Stimulated activated CD4-positive, alpha-beta T cell treated with anti-CD3 and anti-CD28 coated beads, Interleukin-4, amount 100 ng/mL, for 24 hours (primary cell): ENCODE measurements at places on chromosomes 7 and 10.

- no peak for DNase-seq
These were observed 683.2 kb upstream of the IGFBP3 start for GRCh38 chr7:46604241-46604661.

- no peak for DNase-seq
These were observed 34.6 kb downstream of the MGAM start for GRCh38 chr7:142030294-142030693.

GRCh38 chr7:131233193-131233592 is 94.5 kb upstream of the MKLN1 start:
- DNase-seq = no peak

- DNase-seq = no peak
These were observed 11.9 kb upstream of the LMOD2 start for GRCh38 chr7:123643495-123644441.

- DNase-seq = no peak
These were observed 10.0 kb upstream of the PRPS1L1 start for GRCh38 chr7:18037609-18038008.

GRCh38 chr10:67452892-67453291 is 243.1 kb downstream of the CTNNA3 start:
- no peak for DNase-seq

GRCh38 chr7:40182452-40182851 is 47.6 kb downstream of the SUGCT start:
- DNase-seq = no peak

- no peak for DNase-seq
These were observed 61.2 kb downstream of the HHEX start for GRCh38 chr10:92750791-92751533.

DNA sequence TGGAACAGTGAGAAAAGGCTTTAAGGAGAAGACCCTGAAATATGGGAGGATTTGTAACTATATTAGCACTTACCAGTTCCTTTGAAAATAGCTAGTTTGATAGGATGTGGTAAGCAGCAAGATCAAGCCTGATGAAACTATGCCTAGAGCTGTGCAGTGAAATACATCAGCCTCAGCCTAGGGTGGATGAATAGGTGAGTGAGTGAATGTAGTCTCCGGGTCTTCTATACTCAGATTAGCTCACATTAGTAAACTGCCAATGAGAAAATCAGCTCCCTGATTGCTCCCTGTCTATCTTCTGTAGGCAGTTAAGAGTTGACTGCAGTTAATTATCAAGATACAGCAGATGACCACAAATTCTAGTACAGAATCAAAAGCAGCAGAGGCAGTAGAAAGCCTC is 89.6 kb downstream of the ELAPOR2 start:
- no peak for DNase-seq

DNA sequence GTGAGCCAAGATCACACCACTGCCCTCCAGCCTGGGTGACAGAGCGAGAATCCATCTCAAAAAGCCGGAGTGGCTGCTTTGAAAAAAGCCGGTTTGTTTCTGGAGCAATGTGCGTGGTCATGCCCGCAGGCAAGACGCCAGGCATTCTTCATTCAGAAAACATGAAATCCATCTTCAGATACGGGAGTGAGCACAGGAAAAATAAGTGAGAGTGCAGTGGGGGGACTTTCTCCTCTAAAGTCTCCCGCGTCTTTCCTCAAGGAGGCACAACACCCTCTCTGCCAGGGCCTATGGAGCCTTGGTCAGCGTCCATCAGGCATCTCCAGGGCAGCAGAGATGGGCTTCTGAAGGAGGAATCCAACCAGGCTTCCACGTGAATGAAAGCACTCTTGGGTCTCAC is 62.3 kb upstream of the DGKI start:
- no peak for DNase-seq

GRCh38 chr7:18356191-18356645 is 139.3 kb upstream of the HDAC9 start:
- DNase-seq = no peak

DNA sequence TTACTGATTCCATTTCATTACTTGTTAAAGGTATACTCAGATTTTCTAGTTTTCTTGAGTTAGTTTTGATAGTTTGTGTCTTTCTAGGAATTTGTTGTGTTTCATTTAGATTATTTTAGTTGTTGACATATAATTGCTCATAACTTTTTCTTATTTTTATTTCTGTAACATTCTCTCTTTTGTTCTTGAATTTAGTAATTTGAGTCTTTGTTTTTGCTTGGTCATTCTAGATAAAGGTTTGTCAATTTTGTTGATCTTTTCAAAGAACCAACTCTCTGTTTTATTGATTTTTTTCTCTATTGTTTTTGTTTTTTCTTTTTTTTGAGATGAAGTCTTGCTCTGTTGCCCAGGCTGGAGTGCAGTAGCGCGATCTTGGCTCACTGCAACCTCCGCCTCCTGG is 7.2 kb downstream of the EXOC6 start:
- DNase-seq = no peak

DNA sequence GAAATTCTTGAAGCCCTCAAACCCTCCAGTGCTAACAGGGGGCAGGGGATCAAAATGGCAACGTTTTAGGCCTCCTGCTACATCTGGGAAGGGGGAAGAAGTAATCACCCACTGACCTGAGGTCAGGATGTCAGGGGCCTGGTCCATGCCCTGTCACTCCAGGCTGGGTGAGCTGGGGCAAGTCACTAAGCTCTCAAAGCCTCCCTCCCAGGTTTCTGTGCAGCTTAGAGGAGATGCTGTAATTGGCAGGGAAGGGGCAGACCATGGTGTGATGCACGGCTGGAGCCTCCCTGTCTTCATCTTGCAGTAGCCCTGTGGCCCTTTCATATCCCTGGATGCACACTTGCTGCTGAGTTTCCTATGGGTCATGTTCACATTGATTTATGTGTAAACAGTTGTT is 27.2 kb downstream of the LEP start:
- no peak for DNase-seq

DNA sequence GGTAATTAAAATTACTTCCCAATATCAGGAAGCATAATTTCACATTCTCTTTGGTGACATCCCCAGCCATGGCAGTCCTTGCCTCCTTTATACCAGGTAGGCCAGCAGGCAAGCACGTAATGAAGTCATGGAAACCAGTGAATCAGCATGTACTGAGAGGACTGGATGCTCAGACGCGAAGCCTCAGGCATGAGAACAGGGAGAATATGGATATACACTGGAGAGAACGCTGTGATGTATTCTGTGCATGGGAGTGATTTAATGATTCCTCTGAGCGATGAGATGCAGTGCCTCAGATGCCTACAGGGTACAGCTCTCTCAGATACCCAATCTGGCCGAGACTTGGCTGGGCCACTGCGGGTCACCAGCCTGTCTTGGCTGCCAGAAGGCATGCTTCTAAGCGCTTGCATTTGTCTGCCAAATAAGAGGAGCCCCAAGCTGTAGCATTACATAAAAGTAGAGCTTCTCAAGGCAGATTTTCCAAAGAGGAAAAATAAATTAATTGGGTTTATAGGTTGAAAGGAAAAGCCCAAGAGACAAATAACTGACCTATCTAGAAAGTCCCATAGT is 238.1 kb downstream of the RELN start:
- no peak for DNase-seq

GRCh38 chr7:29145553-29146056 is 732 bp downstream of the CPVL start:
- DNase-seq = no peak

GRCh38 chr7:131762753-131763152 is 206.3 kb upstream of the PODXL start:
- no peak for DNase-seq

GRCh38 chr7:116872026-116872425 is 9.6 kb downstream of the CAPZA2 start:
- no peak for DNase-seq

DNA sequence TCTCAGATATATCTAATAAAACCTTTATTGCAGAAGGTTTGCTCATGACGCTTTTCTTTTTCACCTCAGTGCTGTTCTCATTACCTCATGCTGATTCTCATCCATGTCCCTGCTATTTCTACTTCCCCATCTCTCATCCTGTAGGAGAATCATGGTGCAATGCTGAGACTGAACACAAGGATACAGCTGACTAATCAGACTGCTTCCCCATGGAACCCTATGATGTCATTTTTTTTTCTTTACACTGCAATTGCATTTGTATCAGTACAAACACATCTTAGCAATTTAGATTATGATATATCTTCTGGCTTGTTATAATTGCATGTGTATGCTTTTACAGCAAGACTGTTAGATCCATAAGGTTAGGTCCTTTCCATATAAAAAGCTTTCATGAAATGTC is 93.7 kb downstream of the SEMA3A start:
- DNase-seq = no peak

- DNase-seq = no peak
These were observed 52.9 kb downstream of the ERCC6 start for GRCh38 chr10:49486009-49486408.

GRCh38 chr7:70237256-70237655 is 639.0 kb downstream of the AUTS2 start:
- DNase-seq = no peak

GRCh38 chr10:122441961-122442360 is 12.5 kb upstream of the ARMS2 start:
- DNase-seq = no peak

GRCh38 chr7:86644282-86645224 is 844 bp downstream of the GRM3 start:
- no peak for DNase-seq

DNA sequence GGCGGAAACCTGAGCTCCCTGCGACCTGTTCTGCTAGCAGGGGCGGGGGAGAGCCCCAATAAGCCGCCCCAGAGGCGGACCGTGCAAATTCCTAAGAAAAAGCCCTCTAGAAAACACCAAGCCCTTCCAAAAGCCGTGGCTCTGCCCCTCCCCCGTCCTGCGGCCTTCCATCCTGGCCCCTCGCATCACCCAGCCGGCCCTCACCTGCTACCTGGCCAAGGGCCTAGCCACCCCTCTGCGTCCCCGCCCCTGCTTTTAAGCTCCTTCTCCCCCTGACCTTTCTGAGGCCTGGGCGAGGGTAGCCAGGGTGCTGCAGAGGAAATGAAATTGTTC is 24.9 kb downstream of the SKIDA1 start:
- DNase-seq = no peak

DNA sequence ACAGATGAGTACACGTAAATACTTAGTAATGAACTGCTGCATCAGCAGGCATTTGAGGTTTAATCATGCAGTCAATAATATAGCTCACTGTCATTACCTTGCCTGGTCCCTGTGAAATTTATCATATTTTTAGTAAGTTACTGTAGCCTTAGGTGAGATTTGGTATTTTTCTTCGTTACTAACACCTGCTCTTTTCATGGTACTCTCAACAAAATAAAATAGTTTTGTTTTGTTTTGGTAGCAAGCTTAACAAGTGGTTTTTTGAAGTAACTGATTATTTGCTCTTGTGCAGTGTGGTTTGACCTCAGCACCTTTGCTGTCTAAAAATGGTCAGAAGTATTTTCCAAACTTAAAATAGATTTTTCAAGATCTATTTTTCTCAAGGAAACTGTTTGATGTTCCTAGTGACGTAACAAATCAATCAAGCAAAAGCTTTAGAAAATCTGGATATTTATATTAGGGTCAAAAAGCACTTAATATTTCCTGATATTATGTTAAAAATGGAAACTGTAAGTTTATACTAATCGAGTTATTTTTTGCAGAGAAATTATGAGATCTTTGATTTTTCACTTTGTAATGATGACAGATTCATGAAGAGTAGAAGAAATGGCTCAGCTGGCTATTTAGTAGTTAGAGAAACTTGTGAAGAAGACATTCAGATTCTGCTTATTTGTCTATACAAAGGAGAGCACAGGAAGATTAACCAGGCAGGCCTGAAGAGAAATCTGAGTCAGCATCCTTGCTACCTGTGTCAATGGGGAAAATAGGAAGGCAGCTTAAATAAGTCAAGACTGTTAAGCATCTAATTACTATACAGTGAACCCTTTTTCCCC is 21.0 kb upstream of the RPA3 start:
- no peak for DNase-seq

DNA sequence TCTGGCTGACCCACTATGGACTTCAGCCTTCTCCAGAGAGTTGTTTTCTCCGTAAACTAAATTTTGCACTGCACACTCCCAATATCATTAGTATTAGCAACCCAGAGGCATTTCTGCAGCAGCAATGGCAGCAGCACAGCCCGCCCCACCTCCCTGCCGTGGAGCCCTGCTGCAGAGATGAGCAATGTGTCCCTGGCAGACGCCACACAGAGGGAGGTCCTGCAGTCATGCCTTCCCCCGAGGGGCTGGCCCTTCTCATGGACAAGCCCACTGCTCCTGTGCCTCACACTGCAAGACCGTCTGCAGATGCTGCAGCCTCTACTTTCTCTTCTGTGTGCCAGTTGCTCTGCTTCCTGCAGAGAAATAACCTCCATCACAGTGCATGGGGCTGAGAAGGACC is 393.4 kb upstream of the MKI67 start:
- no peak for DNase-seq

GRCh38 chr7:20896996-20897395 is 110.3 kb upstream of the SP8 start:
- DNase-seq = no peak
